Inflammatory macrophage (primary cell): ENCODE measurements at places on chromosomes 4 and X.

GRCh38 chr4:40731792-40732245, 17.9 kb upstream of the NSUN7 start:
- peak; percentile 96 for DNase-seq

- DNase-seq: no peak
Observed at GRCh38 chr4:77201343-77201742, 44.3 kb downstream of the CCNG2 start.

DNA sequence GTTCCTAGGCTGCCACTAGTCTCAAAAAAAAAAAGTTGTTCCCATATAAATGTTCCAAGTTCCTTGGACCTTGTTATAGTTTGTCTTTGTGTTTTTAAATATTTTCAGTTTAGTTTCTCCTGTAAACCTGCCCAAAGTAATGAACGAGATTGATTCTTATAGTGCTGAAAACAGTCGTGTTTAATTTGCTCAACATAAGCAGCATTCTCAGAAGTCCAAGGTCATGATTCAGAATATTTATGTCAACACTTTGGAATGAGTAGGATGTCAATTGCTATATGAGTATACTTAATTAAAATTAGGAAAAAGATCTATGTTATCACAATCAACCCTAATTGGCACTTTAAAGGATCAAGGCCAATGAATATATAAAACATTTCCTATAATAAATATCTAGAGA, 510.9 kb downstream of the PPP4R3C start:
- DNase-seq: no peak

DNA sequence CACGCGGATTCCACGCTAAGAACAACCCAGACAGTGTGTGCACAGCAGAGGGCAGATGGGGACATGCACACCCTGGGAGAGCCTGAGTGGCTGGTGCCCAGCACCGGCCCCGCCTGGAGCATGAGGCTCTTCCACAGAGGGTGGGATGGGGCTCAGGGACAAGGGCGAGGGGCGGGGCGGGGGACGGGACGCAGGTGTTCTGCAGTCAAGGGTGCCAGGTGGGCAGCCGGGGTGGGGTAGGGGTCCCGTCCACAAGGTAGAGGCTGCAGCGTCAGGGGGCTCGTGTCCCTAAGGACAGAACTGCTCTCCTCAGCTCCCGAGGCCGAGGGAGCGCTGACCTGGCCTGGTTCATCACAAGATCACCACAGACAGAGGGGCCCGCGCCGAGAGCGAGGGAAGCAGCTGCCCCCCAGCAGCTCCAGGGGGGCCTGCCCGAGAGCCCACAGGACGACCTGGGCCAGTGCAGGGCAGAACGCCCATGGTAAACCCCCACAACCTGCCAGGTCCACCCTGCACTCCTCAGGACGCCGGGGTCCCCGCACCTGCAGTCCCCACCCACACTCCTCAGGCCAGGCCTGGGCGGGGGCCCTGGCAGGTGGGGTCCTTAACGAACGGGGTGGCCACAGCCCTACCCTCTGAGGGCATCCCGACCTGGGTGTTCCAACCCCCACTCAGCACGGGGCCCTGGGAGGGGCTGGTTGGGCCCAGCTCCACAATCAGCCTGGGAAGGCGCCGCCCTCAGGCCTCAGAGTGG, 26.7 kb downstream of the CTBP1 start:
- DNase-seq: no peak

DNA sequence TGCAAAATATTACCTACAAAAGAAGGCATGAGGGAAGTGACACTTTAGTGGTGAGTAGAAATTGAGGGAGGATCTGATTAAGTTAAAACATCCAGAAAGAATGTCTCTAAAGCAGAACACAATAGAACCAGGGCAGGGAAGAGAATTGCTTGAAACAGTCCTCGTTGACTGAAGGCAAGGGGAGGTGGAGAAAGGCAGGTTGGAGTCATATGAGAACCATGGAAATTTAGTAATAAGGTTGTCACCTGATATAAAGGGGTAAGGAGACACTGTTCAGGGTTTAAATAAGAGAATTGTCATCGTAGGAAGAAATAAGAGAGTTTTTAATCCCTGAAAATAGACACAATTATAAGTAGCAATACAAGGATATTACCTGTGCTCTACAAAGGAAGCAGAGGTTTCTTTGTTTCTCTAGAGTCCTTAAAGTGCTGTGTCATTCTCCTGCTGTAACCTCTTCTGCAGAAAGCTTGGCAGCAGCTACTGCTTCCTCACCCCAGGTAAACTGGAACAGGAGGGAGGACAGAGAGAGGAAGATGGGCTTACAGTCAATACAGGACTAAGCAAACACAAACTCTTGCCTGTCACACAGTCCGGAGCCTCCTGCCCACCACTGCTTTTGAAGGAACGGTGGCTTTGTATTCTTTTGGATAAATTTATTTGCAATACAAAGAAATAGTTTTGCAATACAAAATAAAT, 258.4 kb downstream of the PPARGC1A start:
- DNase-seq: no peak

DNA sequence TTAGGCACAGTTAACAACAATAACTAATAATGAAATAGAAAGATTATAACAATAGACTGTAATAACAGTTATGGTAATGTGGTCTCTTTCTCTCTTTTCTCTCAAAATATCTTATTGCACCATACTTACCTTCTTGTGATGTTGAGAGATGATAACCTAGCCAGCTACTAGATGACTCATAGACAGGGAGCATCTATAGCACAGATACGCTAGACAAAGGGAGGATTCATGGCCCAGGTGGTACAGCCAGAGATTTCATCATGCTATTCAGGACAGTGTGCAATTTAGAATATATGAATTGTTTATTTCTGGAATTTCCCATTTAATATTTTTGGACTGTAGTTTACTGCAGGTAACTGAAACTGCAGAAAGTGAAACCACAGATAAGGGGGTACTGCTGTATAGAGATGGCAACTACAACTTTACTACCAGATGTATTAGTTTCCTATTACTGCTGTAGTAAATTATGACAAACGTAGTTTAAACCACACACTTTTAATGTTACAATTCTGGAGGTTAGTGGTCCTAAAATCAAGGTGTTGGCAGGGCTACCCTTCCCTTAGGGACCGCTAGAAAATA, 41.8 kb upstream of the MAGED1 start:
- no peak for DNase-seq

DNA sequence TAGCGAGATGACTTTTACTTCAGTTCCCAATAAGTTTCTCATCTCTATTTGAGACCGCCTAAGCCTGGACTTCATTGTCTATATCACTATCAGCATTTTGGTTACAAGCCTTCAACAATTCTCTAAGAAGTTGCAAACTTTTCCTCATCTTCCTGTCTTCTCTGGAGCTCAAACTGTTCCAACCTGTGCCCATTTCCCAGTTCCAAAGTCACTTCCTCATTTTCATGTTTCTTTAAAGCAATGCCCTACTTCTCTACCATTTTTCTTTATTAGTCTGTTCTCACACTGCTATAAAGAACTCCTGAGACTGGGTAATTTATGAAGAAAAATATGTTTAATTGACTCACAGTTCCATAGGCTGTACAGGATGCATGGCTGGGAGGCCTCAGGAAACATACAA, 251.9 kb downstream of the TECRL start:
- no peak for DNase-seq

GRCh38 chrX:44085209-44085608, 112.0 kb upstream of the NDP start:
- no peak for DNase-seq

DNA sequence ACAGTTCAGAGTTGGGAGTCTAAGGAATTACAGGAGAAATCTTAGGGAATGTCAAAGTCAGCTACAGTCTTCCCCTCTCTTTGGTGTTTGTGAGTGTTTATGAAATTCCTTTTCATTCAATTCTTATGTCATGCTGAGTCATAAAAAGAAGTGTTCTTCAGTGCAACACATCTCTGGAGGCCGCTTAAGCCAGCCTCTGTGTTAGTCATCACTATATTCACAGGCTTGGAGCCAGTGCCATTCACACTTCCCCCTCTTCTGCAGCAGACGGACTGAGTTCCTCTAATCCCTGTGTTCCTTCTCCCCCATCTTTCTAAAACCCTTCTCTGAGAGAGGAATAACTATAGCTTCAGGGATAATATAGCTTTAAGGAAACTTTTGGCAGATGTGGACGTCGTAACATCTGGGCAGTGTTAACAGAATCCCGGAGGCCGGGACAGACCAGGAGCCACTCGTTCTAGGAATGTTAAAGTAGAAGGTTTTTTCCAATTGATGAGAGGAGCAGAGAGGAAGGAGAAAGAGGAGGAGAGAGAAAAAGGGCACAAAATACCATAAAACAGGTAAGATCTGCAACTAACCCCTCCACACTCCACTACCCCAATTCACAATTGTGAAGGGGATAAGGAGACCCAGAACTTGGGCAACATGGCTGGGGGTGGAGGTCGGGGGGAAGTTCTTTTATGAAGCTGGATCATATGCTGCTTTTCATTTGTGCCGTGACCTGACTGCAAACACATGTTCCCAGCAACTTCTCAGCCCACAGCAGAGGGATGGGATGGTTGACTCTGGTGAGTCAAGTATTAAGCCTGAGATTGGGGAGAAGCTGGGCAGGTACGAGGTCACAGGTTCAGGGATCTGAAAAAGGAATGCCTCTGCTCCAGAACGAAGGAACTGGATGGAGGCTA, at the start of gene SRPX2:
Gene SRPX2 (plus strand): TSS at position 244 of the 905 bp plus-strand sequence. CDS start 2,124 bp downstream, outside the sequence.
- peak; percentile 80 for DNase-seq

DNA sequence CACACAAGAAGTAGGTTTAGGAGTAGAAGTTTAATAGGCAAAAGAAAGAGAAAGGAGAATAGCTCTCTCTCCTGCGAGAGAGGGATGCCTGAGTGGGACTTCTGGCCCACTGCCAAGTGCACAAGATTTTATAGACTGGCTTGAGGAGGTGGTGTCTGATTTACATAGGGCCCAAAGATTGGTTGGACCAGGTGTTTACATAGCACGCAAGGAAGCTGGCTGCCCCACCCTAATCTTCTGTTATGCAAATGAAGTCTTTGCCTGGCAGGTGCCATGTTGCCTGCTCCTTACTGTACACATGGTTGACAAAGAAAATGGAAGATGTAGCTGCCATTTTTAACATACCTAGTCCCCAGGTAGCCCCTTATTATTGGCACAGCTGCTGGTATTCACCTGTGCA, 170.8 kb upstream of the GATB start:
- DNase-seq: no peak

GRCh38 chr4:499567-499966, 557 bp downstream of the PIGG start:
- DNase-seq: no peak

GRCh38 chr4:72136429-72136828, 104.6 kb downstream of the NPFFR2 start:
- DNase-seq: no peak

DNA sequence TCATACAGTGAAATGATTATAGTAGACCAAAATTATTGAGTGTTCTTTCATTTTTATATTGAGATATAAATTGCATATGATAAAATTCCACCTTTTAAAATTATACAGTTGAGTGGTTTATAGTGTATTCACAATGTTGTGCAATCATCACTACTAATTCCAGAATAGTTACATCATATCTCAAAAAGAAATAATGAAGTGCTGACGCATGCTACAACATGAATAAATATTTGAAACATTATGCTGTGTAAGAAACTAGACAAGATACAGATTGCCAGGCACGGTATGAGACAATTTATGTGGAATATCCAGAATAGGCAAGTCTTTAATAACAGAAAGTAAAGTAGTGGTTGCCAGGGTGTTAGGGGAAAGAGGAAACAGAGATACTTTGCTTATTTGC, 871.7 kb downstream of the FAM133A start:
- no peak for DNase-seq

- DNase-seq: no peak
Observed at GRCh38 chr4:147425019-147425418, 55.9 kb upstream of the EDNRA start.

- DNase-seq: no peak
Observed at GRCh38 chr4:185512516-185512915, 22.8 kb downstream of the PDLIM3 start.

DNA sequence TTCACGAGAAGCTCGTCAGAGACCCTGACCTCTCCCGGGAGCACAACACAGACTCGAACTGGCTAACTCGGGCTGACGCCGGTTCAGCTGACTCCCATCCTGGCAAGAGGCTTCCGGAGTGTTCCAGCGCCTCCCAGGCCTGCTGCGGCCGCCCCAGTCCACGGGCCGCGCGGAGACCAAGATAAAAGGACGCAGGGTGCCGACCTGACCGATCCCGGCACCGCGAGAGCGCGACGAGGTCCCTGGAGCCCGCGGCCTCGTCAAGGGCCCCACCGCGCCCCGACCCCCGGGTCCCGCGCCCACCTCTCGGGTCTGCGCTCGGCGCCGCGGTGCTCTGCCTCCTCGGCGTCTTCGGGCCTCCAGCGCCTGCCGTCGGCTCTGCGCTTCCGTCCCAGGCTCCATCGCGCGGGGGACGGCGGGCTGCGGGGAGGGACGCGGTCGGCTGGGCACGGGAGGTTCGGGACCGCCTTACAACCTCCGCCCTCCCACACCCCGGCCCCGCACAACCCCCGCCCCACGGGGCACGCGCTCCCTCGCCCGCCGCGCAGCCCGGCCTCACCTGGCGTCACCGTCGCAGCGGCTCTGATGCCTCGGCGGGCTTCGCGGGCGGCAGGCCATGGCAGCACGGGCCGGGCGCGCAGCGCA, 426 bp downstream of the SLBP start:
- peak; percentile 69 for DNase-seq

DNA sequence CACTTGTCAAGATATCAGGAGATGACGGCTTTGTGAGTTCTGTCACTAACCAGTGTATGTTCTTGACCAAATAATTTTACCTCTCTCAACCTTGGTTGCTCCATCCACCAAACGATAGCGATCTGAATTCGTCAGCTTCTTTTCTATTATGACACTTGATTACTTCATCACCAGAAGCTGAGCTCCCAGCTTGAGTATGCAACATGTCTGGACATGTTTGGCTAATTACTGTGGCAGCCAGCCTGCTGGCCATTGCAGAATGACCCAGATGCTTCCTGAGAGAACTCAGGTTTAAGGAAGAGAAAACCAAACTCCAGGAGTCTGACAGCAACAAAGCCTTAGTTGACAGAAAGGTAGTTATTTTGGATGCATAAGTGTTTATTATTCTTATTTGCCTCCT, 46.4 kb upstream of the PARM1 start:
- DNase-seq: no peak

GRCh38 chr4:134708026-134708425, 506.4 kb upstream of the PABPC4L start:
- DNase-seq: no peak

DNA sequence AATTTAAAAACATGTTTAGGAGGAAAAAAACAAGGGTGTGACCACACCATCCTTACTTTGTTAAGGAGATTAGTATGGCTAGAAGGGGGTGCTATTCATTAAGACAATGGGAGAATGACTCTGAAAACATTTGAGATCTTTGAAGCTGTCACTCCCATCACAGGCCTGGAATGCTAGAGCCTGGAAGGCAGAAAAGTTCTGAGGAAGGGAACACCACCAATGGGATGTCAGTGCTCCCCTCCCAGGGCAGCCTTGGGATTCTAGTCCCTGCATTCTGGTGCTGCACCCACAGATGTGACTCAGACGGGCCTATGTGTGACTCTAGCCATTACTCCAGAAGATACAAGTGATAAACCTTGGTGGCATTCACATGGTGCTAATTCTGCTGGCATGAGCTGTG, 162.2 kb upstream of the ANXA10 start:
- no peak for DNase-seq

DNA sequence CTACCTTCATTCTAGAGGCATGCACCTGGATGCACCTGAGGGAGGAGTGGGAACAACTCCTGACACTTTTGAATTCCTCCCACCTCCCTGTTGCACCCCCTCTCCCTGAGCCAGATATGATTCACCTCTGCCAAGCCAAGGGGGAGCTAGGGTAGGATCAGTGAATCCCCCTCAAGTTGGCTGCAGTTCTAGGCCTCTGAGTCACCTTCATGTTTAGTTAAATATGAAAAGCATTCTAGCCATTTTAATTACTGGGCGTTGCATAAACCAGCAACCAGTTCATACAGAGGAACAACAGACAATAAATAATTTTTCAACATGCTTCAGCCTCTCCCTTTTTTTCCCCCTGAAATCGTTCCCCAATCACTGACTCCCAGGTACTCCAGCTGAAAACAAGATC, 1440.2 kb downstream of the ADGRL3 start:
- no peak for DNase-seq
